ENCODE measurements at places on chromosomes 12 and 14. TPM values are rescaled to one million over a fixed set of nuclear protein-coding genes. Genes with fewer than 3 reads are reported as not detected.

DNA sequence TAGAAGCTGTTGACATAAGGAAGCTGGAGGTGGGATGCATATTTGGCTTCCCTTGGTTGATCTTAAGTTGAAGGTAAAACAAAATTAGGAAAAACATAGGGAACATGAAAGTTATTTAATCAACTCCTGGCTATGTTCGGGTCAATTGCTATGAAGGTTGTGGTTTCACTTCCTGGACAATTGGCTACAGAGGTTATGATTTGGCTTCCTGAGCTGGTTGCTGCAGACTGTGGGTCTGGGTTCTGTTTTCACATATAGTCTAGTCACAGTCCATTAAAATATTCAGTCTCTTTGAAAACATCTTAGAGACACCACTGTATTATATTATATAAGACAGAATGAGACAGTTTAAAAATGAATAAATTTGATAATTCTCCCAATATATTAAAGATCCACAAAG lies 895.2 kb upstream of the USP15 start:
- no peak for DNase-seq

SCARB1 gene
- total RNA-seq: 5.3 TPM

DNA sequence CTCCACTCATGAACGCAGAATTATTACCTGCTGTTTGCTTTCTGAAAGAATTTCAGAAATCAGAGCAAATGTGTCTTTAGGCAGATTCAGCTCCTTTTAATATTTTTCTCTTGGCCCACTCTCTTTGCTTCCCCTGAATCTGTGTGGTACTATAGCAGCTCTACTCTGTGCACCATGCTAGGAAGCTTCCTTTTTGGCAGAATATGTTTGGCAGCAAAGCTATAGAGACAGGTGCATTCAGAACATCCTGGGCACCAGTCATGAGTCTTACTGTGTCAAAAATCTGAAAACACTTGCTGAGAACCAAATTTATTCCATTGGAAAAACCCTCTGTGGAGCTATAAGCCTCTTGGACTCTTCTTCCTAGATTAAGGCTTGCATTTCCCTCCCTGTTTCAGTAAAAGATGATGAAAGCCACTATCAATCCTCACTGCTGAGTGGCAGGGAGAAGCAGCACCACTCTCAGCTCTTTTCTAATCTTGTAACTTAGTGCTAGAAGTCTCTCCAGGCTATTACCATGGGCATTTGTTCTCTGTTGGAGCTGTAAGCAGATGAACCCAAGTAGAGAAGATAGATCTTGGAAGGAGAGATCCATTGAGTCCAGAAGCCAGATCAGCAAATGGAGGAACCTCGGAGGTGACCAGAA lies 18.2 kb downstream of the CIPC start:
- no peak for DNase-seq

- DNase-seq: no peak
These were observed 44.2 kb downstream of the ARID2 start for GRCh38 chr12:45773747-45774146.

DNA sequence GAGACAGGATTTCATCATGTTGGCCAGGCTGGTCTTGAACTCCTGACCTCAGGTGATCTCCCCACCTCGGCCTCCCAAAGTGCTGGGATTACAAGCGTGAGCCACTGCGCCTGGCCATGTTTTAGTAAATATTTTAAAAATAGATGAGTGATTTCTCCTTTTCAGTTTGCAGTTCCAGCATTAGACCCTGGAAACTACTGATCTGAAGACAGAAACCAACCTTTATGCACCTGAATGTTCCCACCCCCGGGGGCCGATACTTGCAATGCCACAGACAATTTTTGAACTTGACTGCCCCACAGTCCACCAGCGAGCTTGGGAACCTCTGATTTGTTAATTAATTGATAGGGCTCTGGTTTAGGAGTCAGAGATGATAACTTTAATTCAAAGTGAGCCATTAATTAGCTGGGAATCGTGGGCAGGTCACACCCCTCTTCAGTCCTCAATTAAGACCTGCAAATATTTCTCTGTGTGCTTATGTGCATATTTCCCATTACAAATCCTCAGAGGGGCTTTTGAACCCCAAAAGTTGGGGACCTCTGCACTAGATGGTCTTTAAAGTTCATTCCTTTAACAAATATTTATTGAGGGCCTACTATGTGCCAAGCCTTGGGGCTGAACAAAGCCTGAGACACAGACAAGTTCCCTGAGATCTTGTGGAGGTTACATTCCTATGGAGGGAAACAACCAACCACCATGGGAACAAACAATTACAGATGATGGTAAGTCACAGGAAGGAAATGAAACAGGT lies 4.1 kb upstream of the TMEM120B start:
- no peak for DNase-seq

DNA sequence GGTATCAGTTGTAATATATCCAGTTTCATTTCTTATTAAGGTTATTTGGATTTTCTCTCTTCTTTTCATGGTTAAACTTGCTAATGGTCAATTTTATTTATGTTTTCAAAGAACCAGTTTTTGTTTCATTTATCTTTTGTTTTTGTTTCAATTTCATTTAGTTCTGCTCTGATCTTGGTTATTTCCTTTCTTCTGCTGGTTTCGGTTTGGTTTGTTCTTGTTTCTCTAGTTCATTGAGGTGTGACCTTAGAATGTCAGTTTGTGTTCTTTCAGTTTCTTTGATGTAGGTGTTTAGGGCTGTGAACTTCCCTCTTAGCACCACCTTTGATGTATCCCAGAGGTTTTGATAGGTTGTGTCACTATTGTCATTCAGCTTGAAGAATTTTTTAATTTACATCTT lies 145.6 kb upstream of the SLCO1B1 start:
- no peak for DNase-seq

DNA sequence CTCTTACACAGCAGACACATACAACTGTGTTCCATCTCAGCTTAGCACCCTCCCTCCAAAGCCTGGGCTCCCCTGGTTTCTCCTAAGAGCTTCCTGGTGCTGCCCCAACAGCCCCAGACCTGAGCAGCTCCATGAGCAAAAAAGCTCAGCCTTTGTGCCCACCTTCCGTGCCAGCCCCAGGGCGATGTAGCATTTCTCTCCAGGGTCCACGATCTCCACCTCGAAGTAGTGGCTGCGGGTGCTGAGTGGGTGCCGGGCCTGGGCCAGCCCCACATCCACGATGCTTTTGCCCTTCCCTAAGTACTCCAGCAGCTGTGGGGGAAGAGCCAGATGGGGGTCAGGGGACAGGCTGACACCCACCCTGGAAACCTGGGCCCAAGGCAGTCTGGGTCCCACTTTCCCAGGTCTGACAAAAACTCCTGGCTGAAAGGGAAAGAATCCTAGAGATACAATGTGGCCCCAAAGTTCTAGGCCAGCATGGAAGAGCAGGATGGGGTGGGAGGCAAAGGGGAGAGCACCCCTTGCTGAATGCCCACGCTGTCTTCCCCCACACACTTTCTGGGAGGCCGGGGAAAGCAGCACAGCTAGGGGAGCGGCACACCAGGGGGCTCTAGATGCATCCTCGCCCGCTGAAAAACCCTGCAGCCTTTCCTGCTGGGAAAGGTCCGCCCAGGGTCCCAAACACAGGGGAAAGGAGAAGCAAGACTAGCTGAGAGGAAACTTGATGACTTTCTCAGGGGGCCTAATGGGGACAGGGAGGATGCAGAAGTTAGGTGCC lies 11.0 kb downstream of the SPRYD3 start:
- DNase-seq: no peak

PRR4 gene
- 1.9 TPM for total RNA-seq

All from activated CD4-positive, alpha-beta T cell treated with anti-CD3 and anti-CD28 coated beads, Interleukin-2, amount 10 ng/mL, durations not matched to agents 7 days and 5 days (primary cell).